Fibroblast of the aortic adventitia (primary cell): ENCODE measurements at places on chromosomes 11 and 22. TPM values are rescaled to one million over a fixed set of nuclear protein-coding genes. Genes with fewer than 3 reads are reported as not detected.

OR10D3 gene
- total RNA-seq, result not detected in 2 replicates

FADD gene
- total RNA-seq, result 21.8 and 30.8 TPM in 2 replicates

SYT9 gene
- total RNA-seq, result 0.09 TPM in 1 of 2 replicates, not detected in the other

ARSA gene
- total RNA-seq, result 21.9 and 30.3 TPM in 2 replicates

TBX1 gene
- 2.8 TPM in 1 of 2 replicates, not detected in the other for total RNA-seq

FOSL1 gene
- total RNA-seq, result 11.4 and 73.9 TPM in 2 replicates

FAM181B gene
- total RNA-seq, result 0.25 TPM in 1 of 2 replicates, not detected in the other

INS gene
- total RNA-seq, result not detected in 2 replicates

ZNF195 gene
- total RNA-seq, result 11.4 and 18.1 TPM in 2 replicates

ASCL2 gene
- total RNA-seq, result not detected in 2 replicates

KCNJ5 gene
- total RNA-seq, result 0.09 TPM in 1 of 2 replicates, not detected in the other

TTLL12 gene
- 13.2 and 40.5 TPM in 2 replicates for total RNA-seq

OR51B5 gene
- total RNA-seq, result not detected in 2 replicates

BSCL2 gene
- 34.4 and 43.5 TPM in 2 replicates for total RNA-seq

PAMR1 gene
- total RNA-seq, result 134 and 278 TPM in 2 replicates

NAALAD2 gene
- total RNA-seq, result 3.7 and 7.9 TPM in 2 replicates

CARNS1 gene
- total RNA-seq, result 0.09 and 0.16 TPM in 2 replicates

C11orf42 gene
- total RNA-seq, result not detected in 2 replicates

SLC35F2 gene
- total RNA-seq, result 9.6 and 9.9 TPM in 2 replicates

PTPN5 gene
- total RNA-seq, result not detected in 2 replicates

HEPN1 gene
- not detected in 2 replicates for total RNA-seq

TP53AIP1 gene
- not detected in 2 replicates for total RNA-seq
